ENCODE measurements at places on chromosomes 7 and 10.

DNA sequence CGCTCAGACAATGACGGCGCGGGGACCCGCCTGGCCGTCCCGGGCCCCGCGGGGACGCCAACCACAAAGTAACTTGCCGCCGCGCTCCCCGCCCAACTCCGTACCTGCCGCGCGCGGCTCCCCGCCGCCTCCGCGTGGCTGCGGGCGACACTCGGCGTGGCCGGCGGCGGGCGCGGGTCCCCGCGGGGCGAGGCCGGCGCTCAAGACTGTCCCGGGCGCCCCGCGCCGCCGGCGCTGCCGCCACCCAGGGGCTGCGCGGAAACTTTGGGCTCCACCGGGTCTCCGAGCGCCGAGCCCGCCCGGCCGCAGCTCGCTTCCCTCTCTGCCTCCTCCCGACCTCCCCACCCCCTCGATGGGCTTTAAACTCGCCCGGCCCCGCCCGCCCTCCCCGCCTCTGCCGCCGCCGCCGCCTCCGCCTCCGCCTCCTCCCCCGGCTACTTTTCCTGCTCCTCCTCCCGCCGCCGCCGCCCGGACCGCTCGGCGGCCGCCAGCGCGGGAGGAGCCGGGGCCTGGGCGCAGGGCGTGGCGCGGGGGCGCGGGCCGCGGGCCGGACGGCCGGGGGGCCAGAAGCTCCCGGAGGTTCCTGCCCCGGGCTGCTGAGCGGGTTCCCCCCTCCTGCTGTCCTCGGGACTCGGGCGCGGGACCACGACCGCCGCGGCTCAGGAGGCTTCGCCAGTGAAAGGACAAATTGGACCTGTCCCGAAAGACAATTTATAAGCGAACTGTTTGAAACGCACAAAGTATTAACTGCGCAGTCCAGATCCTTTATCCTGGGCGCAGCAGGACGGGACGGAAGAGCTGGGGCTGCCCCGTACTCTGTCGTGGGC lies 10.6 kb upstream of the GRB10 start:
- no peak for DNase-seq

DNA sequence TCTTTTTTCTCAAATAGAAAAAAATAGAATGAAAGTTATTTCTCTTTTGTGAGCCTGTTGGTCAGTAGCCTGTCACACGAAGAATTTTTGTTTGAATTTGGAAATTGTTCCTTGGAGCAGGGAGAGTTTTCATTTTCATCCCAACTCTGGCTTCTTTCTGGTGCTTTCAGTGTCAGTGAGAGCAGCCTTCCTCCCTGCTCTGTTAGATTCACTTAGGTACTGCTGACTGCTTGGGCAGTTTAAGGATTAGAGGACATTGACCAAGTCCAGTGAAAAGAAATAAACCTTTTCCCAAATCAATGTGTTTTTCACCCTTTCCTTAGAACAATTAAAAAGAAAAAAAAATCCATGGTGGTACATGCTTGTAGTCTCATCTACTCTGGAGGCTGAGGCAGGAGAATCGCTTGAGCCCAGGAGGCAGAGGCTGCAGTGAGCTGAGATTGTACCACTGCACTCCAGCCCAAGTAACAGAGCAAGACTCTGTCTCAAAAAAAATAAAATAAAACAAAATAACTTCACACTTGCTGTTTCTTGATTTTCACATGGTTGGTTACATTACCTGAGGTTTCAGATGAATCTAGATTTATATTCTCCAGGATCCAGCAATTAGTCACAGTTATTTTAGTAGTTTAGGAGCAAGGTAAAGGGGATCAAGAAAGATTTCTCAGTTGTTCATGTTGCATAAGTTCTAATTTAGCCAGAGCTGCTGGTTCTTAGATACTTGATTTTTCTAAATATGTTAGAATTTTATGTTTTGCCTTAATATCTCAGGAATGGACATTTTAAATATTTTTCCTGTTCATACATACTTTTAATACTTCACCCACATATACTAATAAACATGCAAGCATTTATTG lies 63.1 kb downstream of the ZNRF2 start:
- DNase-seq: no peak

- DNase-seq: no peak
Observed at GRCh38 chr10:48287417-48288391, 13.2 kb upstream of the FRMPD2 start.

GRCh38 chr10:80382989-80383388 lies 25.4 kb upstream of the PRXL2A start:
- no peak for DNase-seq

GRCh38 chr10:113414543-113414942 lies 138.3 kb upstream of the HABP2 start:
- DNase-seq: no peak

- no peak for DNase-seq
Observed at GRCh38 chr7:42543953-42544352, 306.9 kb upstream of the GLI3 start.

DNA sequence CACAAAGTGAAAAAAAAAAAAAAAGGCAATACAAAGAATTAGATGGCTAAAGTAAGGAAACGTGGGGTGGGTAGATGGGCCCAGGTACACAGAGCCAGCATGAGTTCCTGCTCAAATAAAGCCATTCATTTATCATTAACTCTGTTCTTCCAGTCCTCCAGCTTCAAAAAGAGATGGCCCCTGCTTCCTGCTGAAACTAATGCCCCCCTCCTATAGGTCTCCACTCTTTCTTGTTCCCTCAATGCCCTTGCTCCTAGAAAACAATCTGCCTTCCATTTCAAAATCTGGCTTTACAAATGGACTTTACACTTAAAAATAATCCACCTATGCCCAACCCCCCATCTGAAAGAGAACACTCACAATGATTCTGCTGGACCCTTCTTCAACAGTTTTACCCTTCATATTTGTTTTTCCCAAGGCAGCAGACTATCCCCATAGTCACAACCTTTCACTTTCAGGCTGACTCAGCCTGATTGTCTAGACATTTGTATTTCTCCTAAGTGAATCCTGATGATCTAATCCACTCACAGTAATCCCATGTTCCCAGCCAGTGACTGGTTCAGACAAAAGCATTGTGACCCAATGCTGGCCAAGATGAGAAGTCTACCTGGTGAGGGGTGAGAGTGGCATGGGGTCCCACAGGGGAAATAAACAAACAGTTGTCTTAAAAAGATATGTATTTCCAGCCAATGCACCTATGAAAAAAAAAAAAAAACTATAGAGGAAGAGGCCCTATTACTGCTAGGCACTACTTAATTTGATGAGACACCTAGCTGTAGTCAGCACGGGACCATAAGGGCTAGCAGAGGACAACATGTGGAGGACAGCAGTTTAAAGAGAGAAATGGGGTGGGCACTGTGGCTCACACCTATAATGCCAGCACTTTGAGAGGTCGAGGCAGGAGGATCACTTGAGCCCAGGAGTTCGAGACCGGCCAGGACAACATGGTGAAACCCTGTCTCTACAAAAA lies 74.6 kb upstream of the GRID1 start:
- peak; percentile 2 for DNase-seq

GRCh38 chr10:62268399-62269114 lies at the start of gene RTKN2:
TSS of gene RTKN2 (minus strand) at chr10:62268844. CDS start at chr10:62268610, 234 bp downstream.
- peak; percentile 58 for DNase-seq

DNA sequence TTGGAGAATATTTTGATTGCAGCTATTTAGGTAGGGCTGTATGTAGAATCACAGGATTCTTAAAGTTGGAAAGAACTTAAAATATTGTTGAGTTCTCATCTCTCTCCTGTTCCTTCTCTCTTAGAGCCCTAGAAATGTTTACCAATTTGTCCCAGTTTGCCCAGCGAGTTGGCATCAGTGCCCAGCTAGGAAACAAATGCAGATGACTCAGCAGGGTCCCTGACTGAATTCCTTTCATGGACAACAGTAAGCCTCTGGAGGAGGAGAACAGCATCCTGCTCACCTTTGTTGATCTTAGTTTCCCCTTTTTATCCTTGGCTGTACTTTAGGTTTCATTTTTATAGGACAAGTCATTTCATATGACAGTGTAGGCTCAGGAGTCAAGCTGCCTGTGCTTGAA lies 89.3 kb downstream of the SEC23IP start:
- DNase-seq: no peak

GRCh38 chr7:114317450-114318098 lies 97.0 kb upstream of the FOXP2 start:
- no peak for DNase-seq

DNA sequence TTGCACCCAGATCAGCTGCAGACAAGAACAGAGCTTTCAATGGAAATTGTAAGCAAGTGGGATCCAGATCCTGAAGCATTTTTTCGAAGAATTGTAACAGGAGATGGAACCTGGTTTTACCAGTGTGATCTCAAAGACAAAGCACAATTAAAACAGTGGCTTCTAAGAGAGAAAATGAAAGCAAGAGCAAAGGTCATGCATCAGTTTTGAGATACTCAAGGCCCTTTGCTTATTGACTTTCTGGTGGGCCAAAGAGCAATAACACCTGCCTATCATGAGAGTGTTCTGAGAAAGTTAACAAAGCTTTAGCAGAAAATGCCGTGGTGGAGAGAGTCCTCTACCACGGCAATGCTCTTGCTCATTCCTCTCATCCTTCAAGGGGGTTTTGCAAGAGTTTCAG lies 194.8 kb downstream of the TMEM178B start:
- no peak for DNase-seq

DNA sequence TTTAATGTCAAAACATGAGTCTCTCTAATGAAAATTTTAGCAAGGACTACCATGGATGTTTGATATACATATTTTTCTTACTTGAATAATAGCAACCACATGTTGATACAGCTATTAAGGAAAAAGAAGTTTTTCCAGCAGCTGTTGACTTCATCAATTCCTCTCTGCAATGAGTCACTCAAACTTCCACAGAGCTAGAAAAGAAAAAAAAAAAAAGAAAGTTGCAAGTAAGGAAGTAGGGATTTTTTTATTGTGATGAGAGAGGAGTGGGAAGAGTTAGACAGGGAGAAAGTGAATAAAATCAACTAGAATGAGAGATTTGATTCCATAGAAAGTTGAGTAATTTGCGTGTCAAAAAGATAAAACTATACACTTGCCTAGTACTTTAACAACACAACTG lies 46.2 kb downstream of the CAV1 start:
- peak; percentile 58 for DNase-seq

DNA sequence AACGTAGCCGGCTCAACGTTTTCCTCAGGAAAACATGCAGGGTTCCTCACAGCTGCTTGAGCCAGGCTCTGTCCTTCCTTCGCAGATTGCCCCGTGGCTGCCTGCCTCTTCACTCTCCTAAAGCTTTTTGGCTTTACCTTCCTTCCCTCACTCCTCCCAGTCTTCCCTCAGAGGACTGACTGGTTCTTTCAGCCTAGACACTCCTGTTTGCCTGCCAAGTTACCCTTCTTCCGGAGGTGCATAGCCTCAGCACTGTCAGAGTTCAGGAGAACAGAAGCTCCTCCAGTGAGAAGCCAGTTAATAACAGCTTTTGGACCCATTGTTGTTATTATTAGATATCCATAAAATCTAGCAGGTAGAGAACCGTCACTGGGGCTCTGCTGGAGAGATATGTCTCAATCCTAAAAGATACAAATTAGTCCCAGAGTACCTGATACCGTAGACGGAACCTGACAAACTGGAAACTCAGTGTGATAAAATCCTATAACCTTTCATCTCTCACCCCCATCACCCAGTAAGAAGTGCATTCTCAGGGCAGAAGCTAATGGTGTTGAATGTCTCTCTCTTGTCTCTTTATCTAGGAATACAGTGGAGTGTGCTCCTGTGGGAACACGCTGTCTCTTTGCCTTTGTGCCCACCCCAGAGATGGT lies 79.6 kb downstream of the SND1 start:
- no peak for DNase-seq

GRCh38 chr7:26291699-26292538 lies at the start of gene SNX10:
TSS of gene SNX10 (plus strand) at chr7:26291862. CDS start at chr7:26346443, 54,581 bp downstream.
- no peak for DNase-seq

GRCh38 chr7:922334-923107 lies 32.0 kb downstream of the ADAP1 start:
- DNase-seq: no peak

- no peak for DNase-seq
Observed at GRCh38 chr10:117551330-117552155, 9.0 kb downstream of the EMX2 start.

DNA sequence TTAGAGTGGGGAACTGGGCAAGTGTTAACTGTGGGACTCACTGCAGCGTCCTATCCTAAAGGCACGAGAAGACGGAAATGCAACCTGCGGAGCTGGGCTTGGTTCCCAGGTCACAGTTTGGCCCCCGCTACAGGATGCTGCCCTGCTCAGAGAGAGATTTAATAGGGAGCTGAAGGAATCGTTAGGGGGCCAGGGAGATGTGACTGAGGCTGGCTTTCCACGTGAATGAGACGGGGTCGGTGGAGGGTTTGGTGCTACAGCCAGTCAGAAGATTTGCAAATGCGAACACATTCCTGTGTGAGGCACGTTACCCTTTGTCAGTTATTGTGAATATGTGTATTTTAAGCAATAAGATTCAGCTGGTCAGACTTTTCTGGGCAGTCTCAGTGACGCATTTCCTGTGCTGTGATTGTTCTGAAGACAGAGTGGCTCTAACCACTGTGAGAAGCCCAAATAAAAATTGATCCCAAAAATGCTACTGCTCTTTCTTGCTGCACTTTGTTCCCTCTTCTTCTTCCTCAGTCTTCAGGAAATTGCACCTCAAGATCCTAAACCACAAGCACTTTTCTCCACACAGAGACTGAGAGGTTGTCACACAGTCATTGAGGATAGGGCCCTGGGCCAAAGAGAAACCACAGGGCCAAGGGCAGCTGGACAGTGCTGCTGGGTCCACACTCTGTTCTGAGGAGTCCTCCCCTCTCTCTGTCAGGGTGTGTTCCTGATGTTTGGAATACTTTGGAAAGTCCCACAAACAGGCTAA lies 21.2 kb downstream of the CYP17A1 start:
- peak; percentile 74 for DNase-seq

DNA sequence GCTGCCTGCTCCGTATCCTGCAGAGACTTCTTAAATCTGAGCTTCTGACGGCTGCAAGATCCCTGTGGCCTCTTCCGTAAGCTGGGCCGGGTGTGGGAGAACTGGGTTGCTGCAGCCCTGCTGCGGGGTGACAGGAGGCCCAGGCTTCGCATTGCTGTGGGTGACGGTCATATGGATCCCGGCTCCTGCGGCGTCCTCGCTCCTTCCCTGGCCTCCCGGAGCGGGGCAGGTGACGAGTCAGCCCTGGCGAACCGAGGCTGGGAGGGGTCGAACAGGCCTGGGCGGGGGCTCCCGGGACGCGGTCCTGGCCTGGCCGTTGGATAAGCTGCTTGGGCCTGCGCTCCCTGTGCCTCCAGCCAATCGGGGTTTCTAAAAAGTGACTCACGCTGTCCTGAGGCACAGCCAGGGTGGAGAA lies 7.8 kb upstream of the UBE2D1 start:
- no peak for DNase-seq

- DNase-seq: peak; percentile 9
Observed at GRCh38 chr7:25950488-25951413, 201.2 kb upstream of the NFE2L3 start.
